ENCODE measurements at places on chromosomes 11 and 22.

GRCh38 chr22:21951062-21951461, 1.6 kb downstream of the PPM1F start:
- ATAC-seq: no peak

- no peak for ATAC-seq
Observed at GRCh38 chr11:12624595-12624994, 49.6 kb upstream of the TEAD1 start.

- ATAC-seq: no peak
Observed at GRCh38 chr11:16148301-16148931, 207.9 kb downstream of the SOX6 start.

GRCh38 chr11:34439610-34440198, 970 bp downstream of the CAT start:
- ATAC-seq: no peak

DNA sequence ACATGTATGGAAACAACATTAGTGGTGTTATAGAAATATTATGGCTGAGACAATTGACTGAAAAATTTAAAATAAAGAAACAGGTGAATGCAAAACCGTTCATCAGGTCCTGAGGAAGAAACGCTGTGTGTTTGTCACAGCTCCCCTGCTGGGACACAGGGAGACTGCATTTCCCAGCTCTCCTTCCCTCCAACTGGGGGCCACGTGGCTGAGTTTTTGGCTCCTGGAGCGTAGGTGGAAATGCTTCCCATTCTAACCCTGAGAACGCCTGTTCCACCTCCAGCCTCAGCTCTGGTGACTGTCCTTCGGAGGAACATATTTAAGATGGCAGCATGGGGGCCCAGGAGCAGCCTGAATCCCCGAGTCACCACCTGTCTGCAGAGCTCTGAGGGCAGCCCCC, 398.6 kb downstream of the BRD1 start:
- ATAC-seq: no peak

GRCh38 chr11:58285483-58286040, 17.5 kb upstream of the OR10W1 start:
- ATAC-seq: no peak

Measured in gastroesophageal sphincter (tissue), 4 donors.